ENCODE measurements at places on chromosomes 2 and 18. TPM values are rescaled to one million over a fixed set of nuclear protein-coding genes. Genes with fewer than 3 reads are reported as not detected.

- no peaks in the 10 kb centered on the region for H3K36me3 ChIP-seq
- DNase-seq = no peak
- H3K4me1 ChIP-seq = no peaks in the 10 kb centered on the region
- H3K27me3 ChIP-seq = no peaks in the 10 kb centered on the region
Measured at GRCh38 chr2:30932870-30933269, 125.6 kb upstream of the CAPN13 start.

Gene CTAGE1
- total RNA-seq = 0.07 TPM

Gene SCN1A
- 0.66 TPM for total RNA-seq

GRCh38 chr2:203195331-203196036, 43.3 kb upstream of the CYP20A1 start:
- H3K4me1 ChIP-seq = peaks cover 7% of the 10 kb centered on the region
- no peak for DNase-seq
- H3K27me3 ChIP-seq = no peaks in the 10 kb centered on the region
- no peak overlapping the region for H3K27ac ChIP-seq

Gene BCL11A
- total RNA-seq = 139 TPM

DNA sequence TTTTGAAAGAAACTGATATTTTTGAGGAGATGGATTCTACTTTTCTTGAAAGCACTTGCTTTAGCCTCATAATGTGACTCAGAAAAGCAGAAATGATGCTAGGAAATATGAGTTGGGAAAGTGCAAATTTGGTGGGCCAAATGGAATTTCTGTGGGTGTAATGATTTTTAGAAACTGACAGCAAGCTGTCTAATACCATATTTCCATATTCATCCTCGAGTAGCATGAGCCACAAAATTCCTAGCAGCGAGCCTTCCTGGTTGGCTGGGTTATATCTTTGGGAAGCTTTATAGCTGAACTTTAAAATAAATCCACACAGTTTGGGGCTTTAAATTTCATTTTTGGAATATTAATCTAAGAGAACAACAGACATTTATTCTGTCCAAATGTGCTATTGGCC, 190.0 kb downstream of the DSC3 start:
- DNase-seq = no peak
- H3K27me3 ChIP-seq = no peaks in the 10 kb centered on the region

Gene HOXD10
- total RNA-seq = 4.1 TPM

Gene ZNG1B
- total RNA-seq = 45.7 TPM

Gene CNTNAP5
- 0.29 TPM for total RNA-seq

Gene ANKRD44
- total RNA-seq = 10.8 TPM

- no peaks in the 10 kb centered on the region for H3K36me3 ChIP-seq
- H3K4me3 ChIP-seq = no peak overlapping the region
- peaks cover 2% of the 10 kb centered on the region for H3K4me1 ChIP-seq
- DNase-seq = no peak
- H3K27me3 ChIP-seq = peaks cover 5% of the 10 kb centered on the region
- H3K27ac ChIP-seq = no peak overlapping the region
Measured at GRCh38 chr2:187091664-187092063, 242.7 kb upstream of the ZSWIM2 start.

DNA sequence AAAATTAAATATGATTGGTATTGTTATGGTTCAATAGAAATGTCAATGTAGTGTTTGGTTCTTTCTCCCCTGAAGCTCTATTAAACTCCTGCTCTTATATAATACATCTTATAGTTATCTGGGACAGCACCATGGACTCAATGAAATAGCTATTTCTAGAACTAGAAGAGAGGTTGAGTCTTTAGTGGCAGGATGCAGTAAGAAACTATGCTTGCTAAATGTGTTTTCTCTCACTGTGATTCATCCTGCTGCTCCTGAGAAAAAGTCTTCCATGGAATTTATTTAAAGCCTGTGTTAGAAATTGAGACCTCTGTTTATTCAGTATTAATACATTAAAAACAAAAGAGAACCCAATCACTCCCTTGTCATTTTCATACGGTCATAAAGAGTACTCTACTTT, 61.5 kb downstream of the G6PC2 start:
- no peaks in the 10 kb centered on the region for H3K36me3 ChIP-seq
- no peak for DNase-seq
- no peak overlapping the region for H3K4me3 ChIP-seq
- H3K27ac ChIP-seq = no peak overlapping the region
- H3K27me3 ChIP-seq = no peaks in the 10 kb centered on the region
- peaks cover 11% of the 10 kb centered on the region for H3K4me1 ChIP-seq

Measured in mesothelial cell of epicardium (in vitro differentiated cells).